Adrenal gland (tissue), 19 donors: ENCODE measurements at places on chromosomes 5 and 9. TPM values are rescaled to one million over a fixed set of nuclear protein-coding genes. Genes with fewer than 3 reads are reported as not detected.
A peak's percentile ranks its signal among the peaks of the same experiment; 100 is the strongest.

DNA sequence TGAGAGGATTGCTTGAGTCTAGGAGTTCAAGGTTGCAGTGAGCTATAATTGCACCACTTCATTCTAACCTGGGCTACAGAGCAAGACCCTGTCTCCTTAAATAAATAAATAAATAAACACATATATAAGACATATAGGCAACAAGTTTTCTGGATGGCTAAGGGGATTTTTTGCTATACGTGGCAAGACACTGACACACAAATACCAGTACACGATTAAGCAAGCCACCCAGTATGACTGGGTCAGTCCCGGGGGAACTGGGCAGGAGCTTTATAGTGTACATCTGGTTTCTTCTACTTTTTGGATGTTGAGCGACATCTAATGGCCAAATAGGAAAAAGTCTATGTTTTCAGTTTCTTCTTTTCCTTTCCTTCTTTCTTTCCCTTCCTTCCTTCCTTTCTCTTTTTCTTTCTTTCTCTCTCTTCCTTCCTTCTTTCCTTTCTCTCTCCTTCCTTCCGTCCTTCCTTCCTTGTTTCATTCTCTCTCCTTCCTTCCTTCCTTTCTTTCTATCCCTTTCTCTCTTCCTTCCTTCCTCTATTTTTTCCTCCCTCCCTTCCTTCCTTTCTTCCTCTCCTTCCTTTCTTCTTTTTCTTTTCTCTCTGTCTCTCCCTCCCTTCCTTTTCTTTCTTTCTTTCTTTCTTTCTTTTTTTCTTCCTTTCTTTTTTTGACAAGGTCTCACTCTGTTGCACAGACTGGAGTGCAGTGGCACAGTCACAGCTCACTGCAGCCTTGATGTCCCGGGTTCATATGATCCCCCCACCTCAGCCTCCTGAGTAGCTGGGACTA, 47.0 kb upstream of the PLIN2 start:
- peak; percentile 72 for DNase-seq
- no peaks in the 10 kb centered on the region for H3K36me3 ChIP-seq
- H3K4me1 ChIP-seq: peaks cover 5% of the 10 kb centered on the region

DNA sequence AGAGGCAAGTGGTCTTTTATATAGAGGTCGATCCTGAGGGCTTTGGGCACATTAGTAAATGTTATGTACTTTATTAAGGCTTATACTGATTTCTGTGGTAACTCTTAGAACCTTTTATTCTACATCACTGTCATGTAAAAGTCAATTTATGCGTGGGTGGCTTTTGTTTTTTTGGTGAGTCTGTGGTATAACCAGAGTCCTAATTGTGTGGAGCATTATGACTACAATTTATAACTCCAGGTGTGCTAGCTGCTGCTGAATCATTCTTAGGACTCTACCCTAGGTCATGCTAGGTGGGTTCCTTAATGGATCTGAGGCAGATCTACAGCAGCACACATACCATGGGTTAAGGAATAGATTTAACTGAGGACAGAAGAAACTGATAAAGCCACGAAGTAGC, 33.9 kb upstream of the KCNN2 start:
- H3K4me3 ChIP-seq: no peak overlapping the region
- H3K4me1 ChIP-seq: no peaks in the 10 kb centered on the region
- no peak overlapping the region for H3K27ac ChIP-seq
- no peaks in the 10 kb centered on the region for H3K27me3 ChIP-seq
- no peaks in the 10 kb centered on the region for H3K36me3 ChIP-seq

- no peaks in the 10 kb centered on the region for H3K4me1 ChIP-seq
- H3K27me3 ChIP-seq: no peaks in the 10 kb centered on the region
- no peaks in the 10 kb centered on the region for H3K36me3 ChIP-seq
- no peak overlapping the region for H3K27ac ChIP-seq
- DNase-seq: no peak
These were observed 54.2 kb downstream of the SLCO4C1 start for GRCh38 chr5:102241809-102242421.

DNA sequence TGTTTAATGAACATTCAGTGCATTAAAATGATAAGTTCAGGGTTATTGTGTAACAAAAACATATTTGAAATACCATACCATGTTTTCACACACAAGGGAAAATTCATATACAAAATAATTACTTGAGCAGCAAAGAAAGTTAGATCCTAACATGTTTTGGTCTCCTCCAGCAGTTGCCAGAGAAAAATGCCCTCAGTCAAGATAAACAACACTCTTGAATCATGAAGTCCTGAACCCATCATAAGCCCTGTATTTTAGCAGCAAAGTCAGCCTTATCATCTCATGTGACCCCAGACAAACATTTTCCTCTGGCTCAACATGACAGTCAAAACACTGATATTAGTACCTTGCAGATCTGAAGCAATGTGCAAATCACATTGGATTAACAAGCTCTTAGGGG, 1541.1 kb upstream of the WWC1 start:
- H3K27me3 ChIP-seq: no peaks in the 10 kb centered on the region
- no peaks in the 10 kb centered on the region for H3K4me1 ChIP-seq
- no peak overlapping the region for H3K27ac ChIP-seq
- DNase-seq: no peak
- no peak overlapping the region for H3K4me3 ChIP-seq

- no peaks in the 10 kb centered on the region for H3K36me3 ChIP-seq
- no peaks in the 10 kb centered on the region for H3K27me3 ChIP-seq
- H3K4me1 ChIP-seq: no peaks in the 10 kb centered on the region
- no peak overlapping the region for H3K4me3 ChIP-seq
- no peak for DNase-seq
These were observed 17.1 kb downstream of the APBA1 start for GRCh38 chr9:69655065-69655464.

DNA sequence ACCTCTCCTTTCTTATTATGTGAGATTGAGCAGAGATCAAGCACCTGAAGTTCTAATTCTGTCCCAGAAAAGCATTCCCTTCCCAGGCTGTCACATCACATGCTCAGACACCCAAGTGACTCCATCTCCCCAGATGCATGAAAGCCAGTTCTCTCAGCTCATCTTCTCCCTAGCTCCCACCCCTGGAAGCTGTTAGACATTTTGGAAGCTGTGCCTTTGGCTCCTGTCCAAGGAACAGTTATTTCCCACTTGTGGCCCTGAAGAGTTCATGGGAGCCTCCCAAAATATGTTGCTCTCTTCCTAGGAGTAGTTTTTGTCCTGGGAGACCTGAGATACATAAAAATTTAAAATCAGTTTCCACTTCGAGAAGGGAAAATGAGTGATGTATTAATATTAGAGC, 161.4 kb upstream of the GAS1 start:
- no peak overlapping the region for H3K4me3 ChIP-seq
- H3K36me3 ChIP-seq: no peaks in the 10 kb centered on the region
- peaks cover 9% of the 10 kb centered on the region for H3K27me3 ChIP-seq
- H3K27ac ChIP-seq: no peak overlapping the region
- no peaks in the 10 kb centered on the region for H3K4me1 ChIP-seq

Gene CA9
- total RNA-seq: 2.0 TPM

Gene PRRX2
- 8.3 TPM for total RNA-seq

Gene CCDC171
- total RNA-seq: 1.4 TPM

Gene NEUROG1
- total RNA-seq: not detected
